Inflammatory macrophage treated with lipopolysaccharide for 1 hour (primary cell): ENCODE measurements at places on chromosomes 2 and 18.
A peak's percentile ranks its signal among the peaks of the same experiment; 100 is the strongest.

DNA sequence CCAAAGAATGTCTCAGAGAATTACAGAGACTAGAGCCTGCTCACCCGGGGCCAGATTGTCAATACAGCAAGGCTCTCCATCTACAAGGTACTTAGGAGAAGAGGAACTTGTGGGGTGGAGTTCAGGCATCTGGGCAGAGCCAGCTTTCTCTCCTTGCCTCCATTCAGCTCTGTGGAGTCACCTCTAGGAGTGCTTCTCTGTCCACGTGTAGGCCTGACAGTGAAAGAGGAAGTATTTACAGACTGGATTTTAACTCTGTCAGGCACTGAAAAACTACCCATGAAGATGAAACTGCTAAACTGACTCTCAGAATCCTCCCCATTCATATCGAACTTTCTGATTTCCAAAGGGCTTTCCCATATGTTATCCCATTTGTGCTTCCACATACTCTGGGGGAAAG lies 315.6 kb downstream of the SETBP1 start:
- peak; percentile 15 for DNase-seq

DNA sequence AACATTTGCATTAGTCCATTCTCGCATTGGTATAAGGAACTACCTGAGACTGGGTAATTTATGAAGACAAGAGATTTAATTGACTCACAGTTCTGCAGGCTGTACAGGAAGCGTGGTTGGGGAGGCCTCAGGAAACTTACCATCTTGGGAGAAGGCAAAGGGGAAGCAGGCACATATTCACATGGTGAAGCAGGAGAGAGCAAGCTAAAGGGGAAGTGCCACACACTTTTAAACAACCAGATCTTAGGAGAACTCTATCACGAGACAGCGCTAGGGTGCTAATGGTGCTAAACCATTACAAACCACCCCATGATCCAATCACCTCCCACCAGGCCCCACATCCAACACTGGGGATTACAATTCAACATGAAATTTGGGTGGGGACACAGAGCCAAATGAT lies 201.7 kb upstream of the MGAT5 start:
- no peak for DNase-seq

GRCh38 chr2:102235491-102235890 lies 48.7 kb downstream of the IL1RL2 start:
- peak; percentile 44 for DNase-seq

DNA sequence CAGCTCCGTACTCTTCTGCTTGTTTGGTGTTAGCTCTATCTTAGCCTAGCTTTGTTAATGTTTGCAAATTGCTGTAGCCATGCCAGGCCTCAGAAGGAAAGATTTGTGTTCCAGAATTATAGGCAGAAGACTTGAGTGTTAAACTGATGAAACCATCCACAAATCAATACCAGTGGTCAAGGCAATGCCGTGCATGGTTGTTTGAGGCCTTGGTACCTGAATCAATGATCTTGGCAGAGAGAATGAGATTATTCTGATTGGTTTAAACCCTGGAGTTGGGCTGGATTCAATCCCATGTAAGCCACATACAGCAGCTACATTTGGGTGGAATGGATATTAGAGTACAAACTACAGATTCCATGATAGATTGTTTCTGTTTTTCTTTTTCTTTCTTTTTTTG lies 4.9 kb downstream of the HADHB start:
- DNase-seq: no peak

GRCh38 chr2:230160112-230160660 lies 59.6 kb downstream of the SP110 start:
- DNase-seq: peak; percentile 50

- no peak for DNase-seq
These were observed 151.0 kb downstream of the DNER start for GRCh38 chr2:229563388-229563787.

DNA sequence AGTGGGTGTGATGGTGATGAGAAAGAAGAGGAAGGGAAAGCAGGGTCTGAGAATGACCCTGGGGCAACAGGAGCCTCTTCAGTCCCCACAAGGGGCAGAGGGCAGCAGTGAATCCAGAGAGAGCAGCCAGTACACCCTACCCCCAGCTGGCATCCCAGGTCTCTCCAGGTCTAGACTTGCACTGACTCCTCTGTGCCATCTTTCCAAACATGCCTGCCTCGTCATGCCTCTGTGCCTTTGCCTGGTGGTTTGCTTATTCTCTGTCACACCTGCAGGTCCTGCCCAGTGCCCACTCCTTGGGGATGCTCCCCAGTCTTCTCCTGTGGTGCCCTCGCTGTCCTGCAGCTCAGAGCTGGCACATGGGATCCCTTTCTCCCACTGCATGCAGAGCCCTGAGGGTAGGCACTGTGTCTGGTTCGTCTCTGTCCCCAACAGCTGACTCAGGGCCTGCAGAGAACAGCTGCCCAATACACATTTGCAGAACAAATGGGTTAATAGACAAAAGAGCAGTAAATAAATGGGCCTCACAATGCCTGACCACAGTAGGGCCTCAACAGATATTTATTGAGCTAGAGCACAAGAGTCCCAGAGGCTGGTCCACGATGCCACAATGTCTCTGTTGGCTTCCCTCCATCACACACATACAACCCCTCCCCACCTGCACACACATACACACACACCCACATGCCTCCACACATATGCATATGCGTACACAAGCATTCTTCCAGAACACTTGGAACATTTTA lies 89.8 kb downstream of the HS1BP3 start:
- DNase-seq: no peak

DNA sequence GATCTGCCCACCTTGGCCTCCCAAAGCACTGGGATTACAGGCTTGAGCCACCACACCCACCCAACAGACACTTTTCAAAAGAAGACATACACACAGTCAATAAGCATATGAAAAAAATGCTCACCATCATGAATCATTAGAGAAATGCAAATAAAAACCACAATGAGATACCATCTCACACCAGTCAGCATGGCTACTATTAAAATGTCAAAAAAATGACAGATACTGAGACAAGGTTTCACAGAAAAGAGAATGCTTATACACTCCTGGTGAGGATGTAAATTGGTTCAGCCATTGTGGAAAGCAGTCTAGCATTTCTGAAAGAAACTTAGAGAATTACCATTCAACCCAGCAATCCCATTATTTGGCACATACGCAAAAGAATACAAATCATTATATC lies 1947.2 kb downstream of the SUCLG1 start:
- DNase-seq: no peak

- no peak for DNase-seq
These were observed 317.3 kb downstream of the RBM43 start for GRCh38 chr2:150944315-150944714.

GRCh38 chr18:9188359-9189231 lies 52.0 kb downstream of the ANKRD12 start:
- DNase-seq: no peak

GRCh38 chr18:26531605-26532298 lies 16.6 kb downstream of the KCTD1 start:
- DNase-seq: no peak

DNA sequence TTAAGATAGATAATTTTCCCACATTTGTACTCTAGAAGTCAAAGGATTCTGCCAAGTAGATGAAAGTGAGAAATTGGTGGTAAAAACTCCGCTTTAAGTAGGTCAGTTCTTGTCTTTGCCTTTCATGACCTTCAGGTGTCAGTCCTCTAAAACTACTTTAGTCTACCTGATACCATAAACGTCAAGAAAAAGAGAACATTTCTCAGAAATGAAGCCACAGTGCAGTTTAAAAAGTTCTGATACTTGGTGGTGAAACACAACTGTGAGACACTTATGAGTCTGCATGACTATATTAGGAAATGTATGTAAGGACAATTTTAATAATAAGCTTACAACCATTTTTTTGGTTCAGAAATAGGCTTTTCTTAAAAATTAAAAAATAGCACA lies 583.3 kb downstream of the SATB2 start:
- DNase-seq: no peak

DNA sequence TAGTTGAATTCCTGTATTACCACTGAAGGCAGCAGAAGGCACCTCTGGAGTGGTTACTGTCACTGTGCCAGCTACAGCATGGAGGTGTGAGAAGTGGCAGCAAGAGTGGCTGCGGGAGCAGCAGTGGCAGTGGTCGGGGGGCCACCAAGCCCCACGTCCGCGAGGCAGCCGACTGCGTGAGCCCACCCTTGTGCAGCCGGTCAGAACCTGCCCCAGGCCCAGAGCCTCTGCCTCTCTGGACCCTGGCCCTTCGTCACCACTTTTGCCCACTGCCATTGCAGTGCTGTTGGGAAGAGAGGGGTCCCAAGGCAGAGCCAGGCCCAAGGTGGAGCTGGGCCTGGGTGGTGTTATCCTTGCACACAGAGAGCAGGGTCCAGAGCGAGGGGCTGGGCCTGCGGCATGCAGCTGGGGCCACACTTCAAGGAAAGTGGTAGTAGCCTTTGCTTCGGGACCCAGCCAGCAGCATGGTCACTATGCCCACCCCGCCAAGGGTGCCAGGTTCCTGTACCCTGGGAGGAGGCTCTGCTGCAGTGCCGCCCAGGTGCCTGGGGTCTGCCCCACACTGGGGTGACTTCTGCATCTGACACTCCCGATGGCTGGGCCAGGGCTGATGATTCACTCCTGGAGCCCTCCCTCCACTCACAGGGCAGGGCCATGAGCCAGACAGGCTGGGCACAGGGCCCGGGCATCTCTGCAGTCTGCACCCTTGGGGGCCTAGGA lies 450.1 kb upstream of the LRATD1 start:
- no peak for DNase-seq

GRCh38 chr2:200258881-200259576 lies 47.5 kb upstream of the SPATS2L start:
- peak; percentile 80 for DNase-seq

DNA sequence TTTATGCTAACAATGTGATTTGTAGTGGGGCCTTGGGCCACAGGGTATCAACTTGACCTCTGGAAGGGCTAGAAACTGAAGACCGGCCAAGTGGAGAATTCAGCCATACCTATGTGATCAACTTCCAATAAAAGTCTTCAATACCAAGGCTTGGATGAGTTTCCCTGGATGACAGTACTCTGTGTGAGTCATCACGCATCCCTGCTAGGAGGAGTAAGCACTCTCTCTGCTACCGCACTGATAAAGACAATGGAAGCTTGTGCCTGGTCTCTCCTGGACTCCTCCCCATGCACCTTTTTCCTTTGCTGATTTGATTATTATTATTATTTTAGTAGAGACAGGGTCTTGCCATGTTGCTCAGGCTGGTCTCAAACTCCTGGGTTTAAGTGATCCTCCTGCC lies 58.1 kb downstream of the SKA1 start:
- DNase-seq: no peak

- DNase-seq: no peak
These were observed 84.0 kb downstream of the RTN4 start for GRCh38 chr2:54966165-54966832.

DNA sequence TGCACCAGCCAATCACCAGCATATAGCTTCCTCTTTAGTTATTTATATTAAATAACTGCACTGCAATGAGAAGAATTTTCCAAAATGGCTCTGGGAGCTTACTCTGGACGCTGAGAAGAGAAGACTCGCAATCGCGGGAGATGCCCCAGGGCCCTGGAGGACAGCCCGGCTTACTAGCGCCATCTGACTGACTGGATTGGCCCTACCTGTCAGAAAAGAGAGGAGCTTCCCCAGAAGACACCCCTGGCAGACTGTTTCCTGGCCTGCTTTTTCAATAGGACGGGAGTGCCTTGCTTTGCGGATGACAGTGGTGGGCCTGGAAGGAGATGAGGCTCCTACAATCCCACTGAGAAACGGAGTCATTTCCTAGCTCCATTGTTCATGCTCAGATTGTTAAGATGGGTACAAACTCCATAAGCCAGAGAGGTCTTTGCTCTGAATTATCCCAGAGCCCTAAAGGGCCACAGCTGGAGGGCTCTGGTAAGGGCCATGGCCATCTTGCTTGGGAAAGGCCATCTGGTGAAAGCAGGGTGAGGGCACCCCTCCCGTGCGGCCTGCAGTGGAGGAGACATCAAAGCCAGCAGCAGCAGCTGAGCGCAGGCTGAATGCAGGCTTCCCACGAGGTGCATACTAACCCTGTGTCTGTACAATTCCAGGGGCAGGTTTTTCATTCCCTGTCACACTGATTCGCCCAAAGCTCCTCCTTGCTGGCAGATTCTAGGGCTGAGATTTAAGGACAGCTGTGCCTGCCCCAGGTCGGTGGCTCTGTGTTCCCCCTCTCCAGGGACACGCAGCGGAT lies 92.1 kb downstream of the GALR1 start:
- DNase-seq: no peak

- DNase-seq: no peak
These were observed 163.0 kb upstream of the LINC00305 start for GRCh38 chr18:64311859-64312258.

DNA sequence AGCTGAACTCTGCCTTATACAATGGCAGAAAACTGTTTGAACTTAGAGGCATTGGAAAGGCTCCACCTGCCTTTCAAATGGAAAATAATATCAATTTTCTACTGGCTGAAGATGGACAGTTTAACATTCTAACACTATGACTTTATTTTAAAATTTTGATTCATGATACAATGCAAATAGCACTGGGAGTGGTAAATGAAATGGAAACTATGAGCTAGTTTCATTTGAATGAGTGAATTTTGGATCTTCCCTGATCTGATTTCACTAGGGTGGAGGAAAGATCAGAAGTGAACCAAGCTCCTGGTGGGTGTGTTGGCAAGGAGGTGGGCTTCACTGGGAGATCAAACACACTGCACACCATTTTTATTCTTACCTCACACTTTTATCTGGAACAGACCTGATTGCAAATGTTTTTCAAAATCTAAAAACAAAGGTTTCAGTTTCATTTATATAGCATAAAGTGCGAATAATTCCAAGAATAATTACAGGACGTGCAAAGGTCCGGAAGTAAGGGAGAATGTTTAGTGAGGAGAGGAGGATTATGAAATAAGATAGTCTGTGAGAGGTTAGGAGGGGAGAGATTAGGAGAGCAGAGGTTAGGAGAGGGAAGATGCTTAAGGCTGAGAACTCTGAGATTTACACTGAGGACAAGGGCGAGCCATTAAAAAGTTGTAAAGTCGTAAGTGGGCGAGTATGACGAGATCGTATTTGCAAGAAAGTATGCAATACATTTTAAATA lies 18.6 kb upstream of the MBP start:
- DNase-seq: no peak

DNA sequence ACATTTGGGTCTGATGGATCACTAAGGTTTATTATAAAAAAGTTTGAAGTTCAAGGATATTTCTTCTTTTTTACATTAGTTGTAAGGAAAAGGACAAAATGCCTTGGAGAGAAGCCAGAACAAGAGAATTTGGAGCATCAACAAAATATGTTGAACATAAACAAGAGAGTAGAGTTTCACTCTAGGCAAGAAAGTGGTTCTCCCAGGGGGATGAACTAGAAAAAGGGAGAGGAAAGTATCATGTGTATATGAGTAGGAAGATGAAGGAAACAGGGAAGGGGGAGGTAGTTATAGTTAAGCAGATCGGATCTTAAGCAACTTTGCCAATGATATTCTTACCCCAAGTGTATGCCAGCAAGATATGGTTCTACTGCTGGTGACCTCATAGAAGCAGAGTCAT lies 63.8 kb upstream of the GALNT3 start:
- DNase-seq: no peak

- DNase-seq: no peak
These were observed 6.4 kb upstream of the RBM44 start for GRCh38 chr2:237791977-237792727.

GRCh38 chr2:16960579-16960978 lies 294.9 kb upstream of the CYRIA start:
- DNase-seq: no peak
